ENCODE measurements at places on chromosomes 7 and 10.

- DNase-seq: no peak
These were observed 105.9 kb downstream of the ACTR3B start for GRCh38 chr7:152865461-152865860.

DNA sequence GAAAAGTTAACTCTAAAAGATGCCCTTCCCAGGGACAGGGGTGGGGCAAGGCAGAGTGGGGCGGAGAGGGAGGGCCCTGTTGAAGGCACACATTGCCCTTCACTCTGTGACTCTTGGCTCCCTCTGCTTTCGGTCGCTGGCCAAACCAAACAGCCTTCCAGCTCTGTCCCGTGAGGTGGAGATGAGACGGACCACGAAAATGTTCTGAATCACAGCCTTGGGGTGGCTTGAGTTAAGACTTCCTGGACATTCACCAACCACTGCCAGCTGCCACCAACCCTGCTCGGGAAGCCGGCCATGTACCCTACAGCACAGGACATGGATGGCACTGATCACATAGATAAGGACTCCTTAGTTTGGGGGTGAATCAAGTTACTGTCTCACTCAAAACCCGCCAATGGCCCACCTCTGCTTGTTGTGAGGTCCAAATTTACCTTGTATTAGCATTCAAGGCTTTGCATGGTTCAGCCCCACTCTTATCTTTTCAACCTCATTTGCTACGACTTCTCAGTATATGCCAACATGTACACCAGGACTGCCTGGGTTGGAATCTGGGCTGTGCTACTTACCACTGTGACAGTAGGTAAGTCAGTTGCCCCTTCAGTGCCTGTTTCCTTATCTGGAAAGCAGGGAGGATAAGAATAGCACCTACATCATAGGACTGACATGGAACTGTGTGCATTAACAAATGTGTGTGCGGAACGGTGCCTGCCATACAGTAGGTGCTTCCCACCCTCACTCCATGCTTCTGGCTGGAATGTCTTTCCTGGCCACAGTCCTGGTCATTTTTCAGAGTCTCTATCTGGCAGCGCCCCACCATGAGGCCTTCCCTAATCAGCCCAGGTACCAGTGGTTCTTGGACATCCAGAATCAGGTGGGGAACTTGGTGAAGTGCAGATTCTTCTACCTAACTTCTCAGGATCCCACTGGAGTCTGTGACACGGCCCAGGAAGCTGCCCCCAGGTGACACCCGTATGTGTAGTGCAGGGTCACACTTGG is 28.0 kb downstream of the ITPRIP start:
- peak; percentile 80 for DNase-seq

- DNase-seq: no peak
These were observed 58.2 kb downstream of the RBM33 start for GRCh38 chr7:155702616-155703015.

- DNase-seq: no peak
These were observed 135.5 kb downstream of the SLIT1 start for GRCh38 chr10:97050205-97050745.

- no peak for DNase-seq
These were observed 375.5 kb downstream of the SORCS1 start for GRCh38 chr10:106788982-106789381.

GRCh38 chr7:150791746-150792452 is 8.3 kb downstream of the TMEM176B start:
- DNase-seq: no peak
